Stimulated activated CD4-positive, alpha-beta T cell treated with anti-CD3 and anti-CD28 coated beads, Interleukin-4, amount 100 ng/mL, for 24 hours (primary cell): ENCODE measurements at places on chromosomes 2 and 18.

DNA sequence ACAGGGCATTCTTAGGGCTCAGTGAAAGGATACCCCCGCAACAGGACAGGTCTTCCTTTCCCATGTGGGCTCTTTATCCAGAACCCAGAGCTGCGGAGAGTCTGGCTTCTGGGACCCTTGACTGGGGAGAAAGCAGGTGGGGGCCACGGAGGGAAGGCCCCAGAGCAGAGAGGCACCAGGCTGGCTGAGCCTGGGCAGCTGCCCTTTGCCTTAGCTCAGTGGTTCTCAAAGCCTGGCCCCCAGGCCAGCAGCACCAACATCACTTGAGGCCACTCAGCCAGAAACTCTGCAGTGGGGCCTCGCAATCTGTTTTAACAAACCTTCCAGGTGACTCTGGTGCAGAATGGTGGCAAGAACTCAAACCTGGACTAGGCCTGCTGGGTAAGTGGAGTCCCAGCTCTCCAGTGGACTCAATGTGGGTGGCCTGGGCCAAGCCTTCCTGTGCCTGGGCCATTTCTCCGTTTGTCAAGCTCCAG lies 1.6 kb upstream of the TMEM37 start:
- no peak for DNase-seq

GRCh38 chr18:31270578-31270977 lies 47.4 kb upstream of the DSG1 start:
- DNase-seq = no peak

GRCh38 chr2:239934571-239935171 lies 90.5 kb downstream of the NDUFA10 start:
- DNase-seq = peak; percentile 61

DNA sequence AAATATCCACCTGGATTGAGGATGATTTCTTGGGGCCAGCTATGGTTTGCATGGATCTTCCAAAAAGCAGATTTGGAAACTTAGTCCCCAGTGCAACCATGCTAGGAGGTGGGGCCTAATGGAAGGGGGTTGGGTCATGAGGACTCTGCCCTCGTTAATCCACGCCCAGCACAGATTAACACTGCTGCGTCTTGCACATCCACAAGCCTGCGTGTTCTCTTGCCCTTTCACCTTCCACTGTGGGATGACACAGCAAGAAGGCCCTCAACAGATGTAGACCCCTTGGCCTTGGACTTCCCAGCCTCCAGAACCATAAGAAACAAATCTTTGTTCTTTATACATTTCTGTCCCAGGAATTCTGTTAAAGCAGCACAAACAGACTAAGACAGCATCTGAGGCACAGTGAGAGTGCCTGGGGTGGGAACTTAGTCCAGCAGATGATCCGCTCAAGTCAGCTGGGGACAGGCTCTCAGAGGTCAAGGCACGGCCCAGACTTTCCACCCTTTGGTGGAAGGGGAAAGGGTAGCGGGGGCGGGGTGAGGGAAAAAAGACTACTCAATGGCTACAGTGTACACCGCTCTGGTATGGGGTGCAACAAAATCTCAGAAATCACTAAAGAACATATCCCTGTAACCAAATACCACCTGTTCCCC lies 2.4 kb downstream of the RAB17 start:
- DNase-seq = no peak

DNA sequence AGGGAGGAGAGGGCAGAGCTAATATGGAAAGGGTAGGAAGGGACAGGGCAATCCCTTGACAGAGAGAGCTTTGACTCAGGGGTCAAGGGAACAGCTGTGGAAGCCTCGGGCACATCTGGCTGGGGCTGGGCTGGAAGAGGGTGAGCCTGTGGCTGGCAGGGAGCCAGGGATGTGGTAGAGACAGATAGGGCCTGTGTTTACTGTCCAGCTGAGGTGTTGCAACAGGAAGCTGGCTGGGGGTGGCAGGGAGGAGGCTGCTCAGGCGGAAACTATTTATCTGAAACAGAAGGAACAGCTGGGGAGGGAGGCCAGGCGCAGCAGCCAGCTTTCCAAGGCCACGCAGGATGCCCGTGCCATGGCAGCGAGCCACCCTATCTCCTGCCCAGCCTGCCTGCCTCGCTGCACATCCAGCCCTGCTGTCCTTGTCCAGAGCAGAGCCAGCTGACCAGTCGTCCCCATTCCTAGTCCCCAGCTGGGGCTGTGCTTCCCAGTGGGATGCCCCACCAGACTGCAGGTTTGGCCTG lies 264.7 kb downstream of the CYP26B1 start:
- DNase-seq = no peak

GRCh38 chr2:70300771-70301343 lies 1.0 kb downstream of the FAM136A start:
- DNase-seq = no peak

- no peak for DNase-seq
These were observed 1325.4 kb upstream of the ZEB2 start for GRCh38 chr2:145845207-145845894.

DNA sequence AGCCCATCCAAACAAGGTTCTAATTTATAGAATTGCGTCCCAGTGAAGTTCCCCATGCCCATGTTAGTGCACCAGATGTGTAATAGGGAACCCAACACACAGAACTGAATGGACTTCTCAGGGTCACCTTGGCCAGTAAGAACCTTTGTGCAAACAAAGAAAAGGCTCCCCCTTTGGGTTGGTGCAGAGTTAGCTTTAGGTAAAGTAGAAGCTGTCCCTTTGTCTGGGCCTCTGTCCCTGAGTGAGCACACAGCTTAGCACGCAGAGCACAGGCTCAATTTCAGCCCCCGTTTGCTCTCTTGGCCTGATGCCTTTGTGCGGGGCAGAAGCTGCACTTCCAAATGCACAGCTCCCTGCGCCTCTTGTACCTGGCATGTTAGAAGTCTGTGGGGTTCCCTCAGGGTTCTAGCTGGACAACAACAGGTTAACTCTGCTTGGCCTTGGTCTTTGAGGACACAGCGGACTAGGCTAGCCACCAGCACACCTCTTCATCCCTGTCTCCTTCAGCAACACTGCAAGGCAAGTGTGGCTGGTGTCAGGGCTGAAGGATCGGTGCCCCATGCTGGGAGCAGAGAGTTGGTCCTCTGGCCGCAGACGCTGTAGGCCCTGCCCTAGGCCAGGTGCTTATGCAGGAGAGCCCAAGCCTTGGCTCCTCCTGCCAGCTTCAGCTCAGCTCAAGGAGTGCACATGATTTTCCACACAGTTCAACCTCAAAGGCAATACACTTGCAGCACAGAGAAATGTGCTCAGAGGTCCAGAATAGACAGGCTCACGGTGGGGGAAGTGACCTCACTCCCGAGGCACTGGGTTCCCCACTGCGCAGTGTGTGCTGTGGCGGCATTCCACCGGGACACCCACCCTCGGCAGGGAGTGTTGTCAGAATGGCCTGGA lies 73.3 kb upstream of the FOSL2 start:
- DNase-seq = no peak

DNA sequence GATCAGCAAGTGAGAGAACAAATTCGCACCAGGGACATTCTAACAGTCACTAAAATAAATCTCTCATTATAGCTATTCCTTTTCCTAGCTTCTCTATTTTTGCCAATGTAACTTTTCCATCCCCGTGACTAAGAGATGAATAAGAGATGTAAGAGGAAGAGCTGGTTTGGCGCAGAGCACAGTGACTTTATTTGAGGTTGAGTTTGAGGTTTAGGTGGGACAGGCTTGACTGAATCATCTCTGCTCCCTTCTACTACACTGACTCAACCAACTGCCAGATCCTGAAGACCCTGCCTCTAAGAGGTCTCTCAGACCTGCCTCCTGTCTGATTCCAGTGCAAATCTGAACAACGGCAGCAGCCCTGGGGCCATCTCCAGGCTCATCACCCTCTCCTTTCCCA lies 28.0 kb downstream of the RFX8 start:
- no peak for DNase-seq

DNA sequence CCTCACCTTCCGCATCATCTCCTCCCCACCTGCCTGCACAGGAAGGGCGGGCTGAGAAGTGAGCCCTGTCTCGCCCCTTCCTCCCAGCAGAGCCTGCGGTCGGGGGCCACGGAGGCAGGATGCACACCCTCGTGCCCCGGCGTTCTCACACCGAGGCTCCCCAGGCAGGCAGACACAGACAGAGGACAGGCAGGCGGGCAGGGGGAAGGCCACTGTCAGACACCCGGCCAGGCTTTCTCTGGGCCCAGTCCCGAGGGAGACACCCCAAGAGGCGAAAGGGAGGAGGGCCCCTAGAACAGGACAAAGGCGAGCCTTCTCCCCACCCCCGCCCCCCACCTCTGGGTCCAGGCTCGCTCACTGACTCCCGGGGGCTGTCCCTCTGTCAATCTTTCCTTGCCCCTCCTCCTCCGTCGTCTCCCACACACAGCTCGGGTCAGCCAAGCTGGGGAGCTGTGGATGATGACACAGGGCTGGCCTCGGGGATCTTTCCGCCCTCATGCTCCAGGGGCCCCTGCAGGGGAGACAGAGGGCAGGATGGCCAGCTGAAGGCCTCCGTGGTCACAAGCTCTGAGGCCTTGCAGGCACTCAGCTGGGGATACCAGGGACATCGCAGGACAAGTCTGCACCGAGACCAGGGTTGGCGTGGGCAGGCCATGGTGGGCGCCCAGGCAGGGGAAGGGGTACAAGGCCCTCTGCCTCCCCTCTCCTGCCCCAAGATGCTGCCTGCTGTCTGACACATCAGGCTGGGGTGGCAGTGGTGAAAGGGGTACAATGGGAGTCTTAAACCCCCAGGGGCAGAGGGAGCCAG lies 24.9 kb downstream of the BIN1 start:
- DNase-seq = peak; percentile 67

GRCh38 chr2:125004106-125004800 lies 979.2 kb downstream of the CNTNAP5 start:
- no peak for DNase-seq

DNA sequence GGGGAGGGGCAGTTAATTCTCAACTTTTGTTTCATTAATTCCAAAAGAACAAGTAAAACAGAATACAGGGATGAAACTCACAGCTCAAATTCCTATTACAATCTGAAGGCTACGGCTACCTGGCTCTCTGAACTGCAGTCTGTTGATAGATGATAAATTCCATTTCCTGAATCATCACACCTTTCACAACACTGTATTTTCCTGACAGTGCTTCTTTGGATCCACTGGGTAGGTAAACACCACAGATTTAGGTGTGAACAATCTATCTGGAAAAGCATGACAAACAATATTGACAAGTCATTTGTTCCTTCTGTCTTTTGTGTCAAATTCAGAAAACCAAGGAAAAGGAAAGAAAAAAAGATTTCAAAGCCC lies 843.2 kb downstream of the LRRTM4 start:
- DNase-seq = no peak

DNA sequence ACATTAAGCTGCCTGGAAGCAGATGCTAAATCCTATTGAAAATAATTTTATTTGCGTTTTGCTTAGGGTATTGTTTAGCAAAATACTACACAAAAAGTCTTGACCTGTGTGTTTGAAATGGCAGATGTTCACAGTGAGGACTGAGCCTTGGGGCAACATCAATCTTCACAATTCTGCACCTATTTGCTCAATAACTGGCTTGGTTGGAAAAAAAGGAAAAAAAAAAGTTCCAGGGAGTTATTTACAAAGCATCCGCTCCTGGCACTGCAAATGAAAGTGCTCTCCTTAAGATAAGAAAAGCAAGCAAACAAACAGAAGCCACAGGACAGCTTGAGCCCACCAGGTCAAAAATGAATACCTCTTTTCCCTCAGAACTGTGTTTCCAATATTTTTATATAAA lies 77.7 kb downstream of the MAP2 start:
- no peak for DNase-seq

DNA sequence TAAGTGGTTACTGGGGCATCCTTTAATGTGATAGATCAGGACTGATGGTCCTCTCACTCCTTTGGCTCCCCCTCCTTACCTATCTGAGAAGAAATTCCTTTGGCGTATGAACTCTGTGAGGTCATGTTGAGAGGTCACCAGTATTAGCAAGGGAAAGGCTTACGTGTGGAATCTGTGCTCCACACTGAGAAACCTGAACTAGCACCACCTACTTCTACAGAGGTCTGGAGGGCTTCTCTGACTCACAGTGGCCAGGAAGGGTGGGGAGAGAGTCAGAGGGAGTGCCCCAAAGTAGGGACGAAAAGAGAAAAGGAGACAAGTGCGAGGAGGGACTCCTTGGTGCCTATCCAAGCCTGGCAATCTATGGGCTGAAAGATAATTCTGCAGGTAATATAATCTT lies 348.6 kb downstream of the TNS1 start:
- DNase-seq = no peak

DNA sequence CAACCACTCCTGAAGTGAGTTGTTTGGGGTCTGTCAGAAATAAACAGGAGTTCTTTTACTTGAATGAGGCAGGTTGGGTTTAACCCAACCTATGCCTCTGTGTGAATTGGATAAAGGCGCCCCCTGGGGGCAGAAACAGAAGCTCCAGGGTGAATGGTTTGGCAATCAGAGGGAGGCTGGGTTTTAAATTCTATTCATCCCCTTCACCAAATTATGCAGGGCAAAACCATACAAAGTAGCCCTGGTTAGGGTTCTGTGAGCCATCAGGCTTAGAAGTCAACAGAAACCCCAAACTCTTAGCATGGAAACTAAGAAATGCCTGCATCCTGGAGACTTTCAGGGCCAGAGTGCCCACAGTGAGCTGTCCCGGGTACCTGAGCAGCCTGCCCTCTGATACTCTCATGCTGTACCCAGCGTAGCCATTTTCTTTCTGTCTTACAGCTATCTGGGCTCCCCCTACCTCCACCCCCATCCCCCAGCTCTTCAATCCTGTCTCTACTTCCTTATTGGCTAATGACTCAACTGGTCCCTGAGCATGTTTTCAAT lies 241.5 kb downstream of the ICOS start:
- peak; percentile 76 for DNase-seq

- DNase-seq = no peak
These were observed 245.5 kb downstream of the MYCN start for GRCh38 chr2:16185801-16186272.

- no peak for DNase-seq
These were observed 6.1 kb downstream of the SLC66A2 start for GRCh38 chr18:79945118-79946042.

DNA sequence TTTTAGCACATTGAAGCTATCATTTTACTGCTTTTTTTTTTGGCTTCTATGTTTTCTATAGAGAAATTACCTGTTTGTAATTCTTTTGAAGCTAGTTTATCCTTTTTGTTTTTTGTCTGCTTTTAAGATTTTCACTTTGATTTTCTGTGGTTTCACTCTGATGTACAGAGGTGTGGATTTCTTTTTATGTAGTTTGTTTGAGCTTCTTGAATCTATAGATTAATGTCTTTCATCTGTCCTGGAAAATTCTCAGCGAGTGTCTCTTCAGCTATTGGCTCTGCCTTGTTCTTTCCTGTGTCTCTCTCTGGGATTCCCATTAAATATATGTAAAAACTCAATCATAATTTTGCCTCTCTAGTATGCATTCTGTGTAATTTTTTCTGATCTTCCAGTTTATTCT lies 8.4 kb downstream of the POLE4 start:
- DNase-seq = no peak
